Endothelial cell of umbilical vein (primary cell): ENCODE measurements at places on chromosomes 12 and 14. TPM values are rescaled to one million over a fixed set of nuclear protein-coding genes. Genes with fewer than 3 reads are reported as not detected.
A peak's percentile ranks its signal among the peaks of the same experiment; 100 is the strongest.

DNA sequence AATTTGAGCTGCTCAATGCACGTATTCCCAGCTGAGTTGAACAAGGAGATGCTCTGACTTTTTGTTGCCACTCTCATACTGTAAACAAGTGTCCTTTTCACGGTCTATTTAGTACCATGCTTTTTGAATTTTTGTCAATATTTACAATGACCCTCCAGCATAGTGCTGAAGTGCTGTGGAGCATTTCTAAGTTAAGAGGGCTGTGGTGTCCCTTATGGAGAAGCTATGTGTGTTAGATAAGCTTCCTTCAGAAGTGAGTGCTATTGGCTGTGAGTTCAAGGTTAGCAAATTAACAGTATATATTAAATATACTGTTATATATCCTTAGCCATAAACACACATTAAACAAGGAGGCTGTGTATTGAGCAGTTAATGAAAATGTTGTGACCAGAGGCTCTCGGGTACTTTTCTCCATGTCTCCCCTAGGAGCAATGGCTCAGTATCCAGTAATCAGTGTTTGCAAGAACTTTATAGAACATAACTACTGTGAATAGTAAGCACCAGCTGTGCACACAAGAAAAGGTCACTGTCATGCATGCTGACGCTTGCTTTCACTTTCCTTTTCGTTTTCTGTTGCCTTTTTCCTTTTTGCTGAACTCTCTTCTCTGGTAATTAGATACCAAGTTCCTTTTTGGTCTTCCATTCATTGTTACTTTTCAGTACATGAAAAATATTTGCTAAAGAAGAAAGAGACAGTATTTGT, 187.2 kb upstream of the NEDD1 start:
- no peak overlapping the region for H3K27ac ChIP-seq
- peaks cover 4% of the 10 kb centered on the region for H3K4me1 ChIP-seq
- H3K36me3 ChIP-seq = no peaks in the 10 kb centered on the region
- H3K27me3 ChIP-seq = no peaks in the 10 kb centered on the region
- DNase-seq = peak; percentile 63

The DBX2 gene
- total RNA-seq = not detected in 2 replicates

The ETFBKMT gene
- 2.4 and 3.1 TPM in 2 replicates for total RNA-seq

- H3K27me3 ChIP-seq = no peaks in the 10 kb centered on the region
- H3K4me3 ChIP-seq = no peak overlapping the region
- no peak for DNase-seq
- no peaks in the 10 kb centered on the region for H3K36me3 ChIP-seq
Observed at GRCh38 chr12:19967001-19967400, 401.3 kb upstream of the PDE3A start.

The RNF31 gene
- total RNA-seq = 66.5 and 69.7 TPM in 2 replicates

DNA sequence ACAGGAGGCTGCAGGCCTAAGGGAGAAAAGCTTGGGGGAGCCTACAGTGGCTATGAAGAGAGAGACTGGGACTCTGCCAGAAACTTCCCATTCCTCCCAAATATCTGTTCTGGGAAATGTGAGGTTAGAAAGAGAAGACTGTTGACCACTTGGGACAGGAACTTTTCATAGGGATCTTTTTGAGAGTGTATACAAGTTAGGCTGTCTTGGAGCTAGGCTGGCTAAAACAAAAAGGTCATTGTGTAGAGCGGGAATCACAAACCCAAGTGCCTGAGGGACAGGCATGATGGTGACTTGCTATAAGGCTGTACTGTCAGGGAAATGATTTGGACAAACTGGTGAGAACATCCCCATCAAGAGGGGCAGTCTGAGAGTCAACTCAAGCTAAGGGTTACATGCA, 175.1 kb downstream of the GRIP1 start:
- no peaks in the 10 kb centered on the region for H3K4me1 ChIP-seq
- H3K4me3 ChIP-seq = no peak overlapping the region
- DNase-seq = no peak
- no peaks in the 10 kb centered on the region for H3K27me3 ChIP-seq
- H3K36me3 ChIP-seq = no peaks in the 10 kb centered on the region
- H3K27ac ChIP-seq = no peak overlapping the region

DNA sequence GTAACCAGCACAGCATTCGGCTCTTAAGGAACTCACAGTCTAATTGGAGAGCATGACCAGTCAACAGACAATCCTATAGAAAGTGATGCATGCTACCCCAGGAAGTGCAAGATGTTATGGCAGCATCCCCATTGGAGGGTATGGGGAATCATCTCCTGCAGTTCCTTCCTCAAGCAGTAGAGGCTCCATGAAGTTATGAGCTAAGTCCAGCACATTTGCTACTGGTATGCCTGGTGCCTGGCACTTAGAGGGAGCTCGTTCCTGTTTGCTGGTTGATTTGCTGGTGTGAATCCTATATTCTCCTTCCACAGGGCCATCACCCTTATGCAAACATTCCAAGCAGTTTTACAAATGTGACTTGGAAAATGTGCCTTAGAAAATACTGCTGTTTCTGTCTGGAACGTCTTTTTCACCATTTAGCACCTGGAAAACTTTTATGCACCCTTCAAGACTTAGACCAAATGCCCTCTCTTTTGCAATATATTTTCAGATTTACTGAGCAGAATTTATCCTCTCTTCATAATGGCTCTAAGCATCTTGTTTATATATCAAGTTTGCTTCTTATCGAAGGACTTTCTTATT, 136.1 kb upstream of the WSCD2 start:
- peak; percentile 20 for DNase-seq
- no peaks in the 10 kb centered on the region for H3K4me1 ChIP-seq
- H3K27me3 ChIP-seq = no peaks in the 10 kb centered on the region
- no peak overlapping the region for H3K4me3 ChIP-seq
- no peaks in the 10 kb centered on the region for H3K36me3 ChIP-seq

DNA sequence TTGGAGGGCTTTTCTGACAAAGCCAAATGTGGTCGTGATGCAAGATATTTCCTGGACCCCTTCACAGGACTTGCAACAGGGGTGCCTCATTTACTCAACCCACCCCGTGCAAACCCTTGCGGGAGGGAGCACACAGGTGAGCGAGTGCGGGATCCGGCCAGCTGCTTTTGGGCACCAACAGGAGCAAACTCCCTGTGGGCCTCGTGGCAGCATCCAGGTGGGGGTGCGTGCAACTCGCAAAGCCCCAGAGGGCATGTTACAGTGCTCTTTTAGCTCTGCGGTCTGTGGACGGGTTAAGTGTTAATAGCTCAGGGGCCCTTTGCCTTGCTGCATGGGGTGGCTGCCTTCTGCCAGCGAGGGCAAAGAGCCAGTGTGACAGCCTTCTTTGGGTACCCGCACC, 707.6 kb upstream of the MDGA2 start:
- no peaks in the 10 kb centered on the region for H3K4me1 ChIP-seq
- no peaks in the 10 kb centered on the region for H3K27me3 ChIP-seq
- H3K4me3 ChIP-seq = no peak overlapping the region
- H3K27ac ChIP-seq = no peak overlapping the region
